DMS79 treated with DMSO at 0.1 percent for 48 hours (cell line): ENCODE measurements at places on chromosomes 5 and 9.
A peak's percentile ranks its signal among the peaks of the same experiment; 100 is the strongest.

GRCh38 chr5:16805486-16805885 is 130.6 kb downstream of the MYO10 start:
- DNase-seq = no peak

DNA sequence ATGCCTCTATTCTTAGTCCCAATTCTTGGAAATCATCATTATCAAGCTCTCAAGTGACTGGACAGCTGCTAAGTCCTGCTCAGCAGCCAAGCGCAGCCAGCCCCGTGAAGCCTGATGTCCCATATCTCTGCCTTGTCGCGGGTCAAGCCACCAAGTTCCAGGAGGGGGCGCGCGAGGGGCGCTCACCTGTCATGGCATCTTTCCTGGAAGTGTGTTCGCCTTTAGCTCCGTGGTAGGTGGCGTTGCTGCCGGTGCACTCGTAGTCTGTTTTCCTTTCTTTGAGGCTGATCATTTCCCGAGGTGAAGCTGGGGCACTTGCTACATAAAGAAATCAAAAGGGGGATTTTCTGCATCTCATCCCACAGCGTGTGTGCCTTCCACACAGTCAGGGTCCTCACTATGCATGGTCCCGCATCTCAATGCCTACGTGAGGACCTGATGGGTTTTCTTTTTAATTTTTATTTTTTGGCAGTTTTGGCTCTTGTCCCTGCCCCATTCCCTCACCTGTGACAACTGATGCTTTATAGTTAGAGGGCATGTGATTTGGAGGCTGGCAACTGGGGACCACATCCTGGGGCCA is 227.0 kb upstream of the DAP start:
- DNase-seq = no peak

DNA sequence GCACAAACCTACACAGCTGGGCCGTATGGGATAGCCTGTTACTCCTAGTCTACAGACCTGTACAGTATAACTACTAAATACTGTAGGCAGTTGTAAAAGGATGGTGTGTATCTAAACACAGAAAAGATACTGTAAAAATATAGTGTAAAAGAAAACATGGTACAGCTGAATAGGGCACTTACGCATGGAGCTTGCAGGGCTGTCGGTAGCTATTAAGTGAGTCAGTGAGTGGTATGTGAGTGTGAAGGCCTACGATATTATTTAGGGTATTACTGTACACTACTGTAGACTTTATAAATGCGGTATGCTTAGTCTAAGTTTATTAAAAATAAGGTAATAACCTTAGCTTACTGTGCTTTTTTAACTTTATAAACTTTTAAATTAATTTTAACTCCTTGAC is 1.2 kb downstream of the ZCCHC9 start:
- no peak for DNase-seq

DNA sequence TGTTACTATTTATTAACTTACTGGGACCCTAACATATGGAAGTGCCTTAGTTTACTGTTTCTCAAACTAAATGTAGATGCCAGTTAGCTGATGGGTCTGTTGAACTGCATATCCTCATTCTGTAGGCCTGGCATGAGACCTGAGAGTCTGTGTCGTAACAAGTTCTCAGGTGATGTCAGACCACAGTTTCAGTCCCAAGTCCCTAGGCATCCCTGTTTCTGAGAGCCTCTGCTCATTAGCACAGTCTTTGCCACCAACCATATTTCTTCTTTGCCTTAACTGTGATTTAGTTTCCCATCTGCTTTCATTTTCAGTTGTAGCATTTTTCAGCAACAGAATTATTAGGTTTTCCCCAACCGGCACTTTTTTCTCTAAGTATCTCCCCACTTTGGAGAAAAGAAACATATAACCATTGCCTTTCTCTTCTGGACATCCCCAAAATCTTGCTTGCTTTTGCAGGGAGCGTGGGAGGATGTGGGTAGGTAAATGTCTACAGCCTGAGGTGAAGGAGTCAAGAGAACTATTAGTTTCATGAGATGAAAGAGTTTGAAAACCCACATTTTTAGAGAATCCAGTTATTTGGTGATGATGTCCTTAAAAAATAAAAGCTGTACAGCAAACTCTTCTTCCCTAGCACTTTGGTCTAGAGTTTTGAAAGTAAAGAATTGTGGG is 74.6 kb downstream of the NUDT12 start:
- DNase-seq = no peak

DNA sequence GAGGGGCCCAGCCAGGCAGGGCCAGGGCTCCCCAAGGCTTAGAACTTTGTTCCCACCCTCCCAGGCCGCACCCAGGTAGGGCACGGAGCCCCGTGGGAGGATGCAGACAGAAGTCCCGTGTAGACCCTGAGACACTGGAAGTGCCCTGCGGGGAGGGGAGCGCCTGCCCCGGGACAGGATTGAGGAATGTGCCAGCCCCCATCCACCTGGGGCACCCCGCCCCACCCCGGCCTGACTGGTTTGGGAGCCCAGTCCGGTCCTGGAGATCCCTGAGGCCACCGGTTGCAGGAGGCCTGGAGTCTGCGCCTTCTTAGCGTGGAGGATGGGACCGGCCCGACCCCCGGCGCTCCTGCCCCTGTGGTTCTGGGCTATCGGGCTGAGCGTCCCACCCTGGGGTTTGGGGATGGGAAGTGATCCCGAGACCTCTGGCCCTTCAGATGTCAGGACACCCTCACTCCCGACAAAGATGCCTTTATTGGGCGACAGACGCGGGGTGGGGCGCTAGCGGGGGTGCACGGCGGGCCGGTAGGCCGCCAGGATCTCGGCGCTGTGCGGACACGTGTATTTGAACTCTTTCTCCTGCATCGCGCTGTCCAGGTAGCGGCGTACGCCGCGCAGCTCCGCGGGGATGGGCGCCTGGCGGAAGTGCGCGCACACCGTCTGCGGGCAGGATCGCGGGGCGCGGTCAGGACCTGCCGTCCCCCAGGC is 2.0 kb downstream of the CLIC3 start:
- no peak for DNase-seq

GRCh38 chr5:165000479-165001190 is 1495.2 kb downstream of the MAT2B start:
- no peak for DNase-seq

- DNase-seq = no peak
Measured at GRCh38 chr9:107723015-107723414, 233.4 kb upstream of the KLF4 start.

GRCh38 chr9:132651259-132651658 is 18.5 kb downstream of the DDX31 start:
- DNase-seq = no peak

DNA sequence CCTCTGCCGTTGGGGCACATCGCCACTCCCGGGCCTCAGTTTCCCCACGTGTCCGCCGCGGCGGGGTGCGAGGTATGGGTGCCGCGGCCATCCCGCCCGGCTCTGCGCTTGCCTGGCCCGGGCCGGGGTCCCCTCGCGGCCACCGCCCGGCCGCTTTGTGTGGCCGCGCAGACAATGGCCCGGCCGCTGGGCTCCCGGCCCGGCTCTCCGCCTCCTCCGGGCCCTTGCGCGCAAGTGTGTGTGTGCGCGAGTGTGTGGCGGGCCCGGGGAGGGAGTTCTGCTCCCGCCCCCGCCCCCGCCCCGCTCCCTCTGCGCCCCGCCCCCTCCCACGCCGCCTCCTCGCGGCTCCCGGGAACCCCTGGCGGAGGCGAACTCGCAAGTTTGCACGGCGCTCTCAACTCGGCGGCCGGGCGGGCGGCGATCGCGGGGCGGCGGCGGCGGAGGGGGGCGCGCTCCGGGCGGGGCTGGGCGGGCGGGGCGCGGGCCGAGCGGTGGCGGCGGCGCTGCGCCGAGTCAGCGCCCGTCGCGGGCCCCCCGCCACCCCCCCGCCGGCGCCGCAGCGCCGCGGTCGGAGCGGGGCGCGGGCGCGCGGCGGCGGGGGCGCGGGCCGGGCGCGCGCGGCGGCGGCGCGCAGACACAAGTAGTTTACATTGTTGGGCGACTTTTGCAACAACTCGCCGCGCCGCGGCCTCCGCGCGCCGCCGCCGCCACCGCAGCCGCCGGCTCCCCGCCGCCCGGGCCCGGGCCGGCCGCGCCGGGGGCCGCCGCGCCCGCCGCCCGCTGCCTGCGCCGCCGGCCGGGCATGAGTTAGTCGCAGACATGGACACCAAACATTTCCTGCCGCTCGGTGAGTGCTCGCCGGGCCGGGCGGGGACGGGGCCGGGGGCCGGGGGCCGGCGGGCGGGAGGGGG is at the start of gene RXRA:
Gene RXRA, plus strand, starts transcription at position 643 of the 911 bp plus-strand sequence. Its CDS starts 177 bp downstream, at position 820.
- peak; percentile 48 for DNase-seq

- no peak for DNase-seq
Measured at GRCh38 chr5:165076686-165077085, 1571.3 kb downstream of the MAT2B start.

DNA sequence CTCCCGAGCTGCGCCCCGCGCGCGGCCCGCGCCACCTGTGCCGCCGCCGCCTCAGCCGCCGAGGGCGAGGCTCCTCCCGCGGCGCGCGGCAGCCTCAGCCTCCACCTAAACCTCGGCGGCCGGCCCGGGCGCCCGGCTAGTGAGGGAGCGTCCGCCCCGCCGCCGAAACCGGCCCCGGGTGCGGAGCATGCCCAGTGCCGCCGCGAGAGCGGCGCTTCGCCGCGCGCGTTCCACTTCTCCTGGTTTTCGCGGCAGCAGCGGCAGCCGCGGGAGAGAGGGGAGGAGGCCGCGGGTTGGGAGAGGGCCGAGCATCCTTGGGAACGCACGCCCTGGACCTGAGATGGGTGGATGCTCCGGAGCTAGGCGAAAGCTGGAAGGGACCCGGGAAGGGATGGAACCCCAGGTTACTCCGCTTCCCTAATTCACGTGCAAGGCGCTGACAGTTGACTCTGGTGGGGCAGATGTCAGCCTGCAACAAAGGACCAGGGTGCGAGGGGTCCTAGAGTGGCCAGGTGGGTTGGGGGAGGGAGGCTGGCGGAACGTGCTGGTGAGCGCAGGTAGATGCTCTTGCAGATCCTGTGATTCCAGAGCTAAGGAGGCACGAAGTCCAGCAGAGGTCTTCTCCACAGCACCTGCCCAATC is at the start of gene CTNND2:
Gene CTNND2, minus strand, starts transcription at position 182 of the 642 bp plus-strand sequence. CDS start 593 bp downstream, outside the sequence.
- peak; percentile 47 for DNase-seq

GRCh38 chr5:75681125-75681830 is 36.0 kb downstream of the POC5 start:
- DNase-seq = no peak

DNA sequence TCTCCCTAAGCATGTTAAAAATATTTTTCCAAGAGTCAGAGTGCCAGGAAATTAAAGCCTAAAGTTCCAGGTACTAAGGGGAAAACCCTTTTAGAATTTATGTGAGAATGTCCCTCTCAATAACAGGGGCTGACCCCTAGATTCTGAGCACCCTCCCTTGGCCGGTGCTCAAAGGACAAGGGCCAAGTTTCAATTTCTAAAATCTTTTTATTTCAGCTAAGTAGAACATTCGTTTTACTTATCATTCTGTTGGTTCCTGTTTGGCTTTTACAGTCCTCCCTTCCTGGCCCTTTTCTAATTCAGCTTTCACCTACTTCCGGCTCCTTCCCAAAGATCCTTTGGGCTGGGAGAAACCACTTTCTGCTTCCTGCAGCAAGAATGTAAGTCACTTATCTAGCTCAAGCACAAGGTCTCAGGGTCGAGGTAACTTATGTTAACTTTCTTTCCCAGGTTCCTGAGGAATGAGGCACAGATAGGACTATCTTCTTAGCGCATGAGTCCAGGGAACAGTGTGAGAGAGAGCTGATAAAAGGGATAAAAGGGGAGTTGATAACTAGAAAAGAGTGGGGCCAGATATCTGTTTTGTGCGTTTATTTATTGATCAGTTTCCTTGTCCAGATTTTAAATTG is 34.6 kb upstream of the F2RL2 start:
- DNase-seq = no peak

- no peak for DNase-seq
Measured at GRCh38 chr5:123514615-123515355, 2.8 kb downstream of the CSNK1G3 start.

DNA sequence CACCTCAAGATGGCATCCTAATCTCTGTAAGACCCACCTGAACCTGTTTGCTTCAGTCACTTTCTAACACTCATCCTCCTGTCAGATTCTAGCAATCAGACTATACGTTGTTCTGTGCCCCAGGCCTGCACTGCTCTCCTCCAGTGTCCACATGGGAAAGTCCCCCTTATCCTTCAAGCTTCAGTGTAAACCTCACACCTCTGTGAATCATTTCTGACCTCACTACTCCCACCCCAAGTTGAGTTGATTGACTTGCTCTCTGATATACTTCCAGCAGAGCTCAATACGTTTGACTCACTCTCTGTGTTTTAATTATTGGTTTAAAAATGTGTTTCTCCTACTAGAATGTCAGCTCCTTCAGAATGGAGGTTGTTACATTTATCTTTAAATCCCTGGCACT is 240.2 kb downstream of the FBXL17 start:
- DNase-seq = no peak

GRCh38 chr5:31079668-31080067 is 113.8 kb upstream of the CDH6 start:
- no peak for DNase-seq
